ENCODE measurements at places on chromosomes 2 and 18. TPM values are rescaled to one million over a fixed set of nuclear protein-coding genes. Genes with fewer than 3 reads are reported as not detected.

GRCh38 chr2:9492927-9493326 lies 18.6 kb downstream of the IAH1 start:
- no peak for DNase-seq

Gene FAM237A
- not detected for total RNA-seq

GRCh38 chr2:119354860-119355259 lies 11.8 kb downstream of the C2orf76 start:
- no peak for DNase-seq

DNA sequence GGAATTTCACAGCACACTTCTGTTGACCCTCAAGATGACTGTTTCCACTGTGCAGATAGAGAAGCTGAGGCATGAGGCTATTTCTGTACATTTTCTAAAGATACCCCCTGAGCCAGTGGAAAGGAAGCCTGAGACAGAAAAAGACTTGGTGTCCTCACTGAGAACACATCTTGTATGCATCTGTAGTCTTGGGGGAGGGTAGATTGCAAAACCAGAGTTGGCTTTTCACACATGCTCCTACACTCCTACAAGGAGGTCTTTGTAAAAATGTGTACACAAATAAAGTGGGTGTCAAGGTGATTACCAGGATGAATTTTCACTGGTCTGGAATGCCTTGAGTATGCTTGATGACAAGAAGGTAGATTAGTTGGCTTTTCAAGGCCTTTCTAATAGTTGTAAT lies 98.0 kb downstream of the KCTD18 start:
- DNase-seq = no peak

Gene SLC4A5
- total RNA-seq = 5.2 TPM

Gene RIT2
- not detected for total RNA-seq

DNA sequence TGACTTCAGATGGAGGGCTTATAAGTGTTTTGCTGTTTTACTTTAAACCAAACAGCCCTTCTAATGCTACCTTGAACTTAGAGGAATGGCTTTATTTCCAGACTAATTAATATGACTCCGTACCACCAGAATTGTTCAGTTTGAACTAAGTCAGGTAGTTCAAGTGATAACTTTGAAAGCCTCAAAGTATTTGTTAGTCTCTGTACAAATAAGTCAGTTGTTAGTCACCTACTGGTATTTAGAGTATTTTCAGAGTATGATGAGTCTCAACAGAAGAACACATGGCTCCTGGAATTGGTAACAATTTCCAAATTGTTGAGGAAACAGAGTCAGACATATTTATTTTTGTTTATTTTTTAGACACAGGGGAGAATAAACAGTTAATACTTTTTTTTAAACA lies 381.8 kb upstream of the NRXN1 start:
- DNase-seq = no peak

DNA sequence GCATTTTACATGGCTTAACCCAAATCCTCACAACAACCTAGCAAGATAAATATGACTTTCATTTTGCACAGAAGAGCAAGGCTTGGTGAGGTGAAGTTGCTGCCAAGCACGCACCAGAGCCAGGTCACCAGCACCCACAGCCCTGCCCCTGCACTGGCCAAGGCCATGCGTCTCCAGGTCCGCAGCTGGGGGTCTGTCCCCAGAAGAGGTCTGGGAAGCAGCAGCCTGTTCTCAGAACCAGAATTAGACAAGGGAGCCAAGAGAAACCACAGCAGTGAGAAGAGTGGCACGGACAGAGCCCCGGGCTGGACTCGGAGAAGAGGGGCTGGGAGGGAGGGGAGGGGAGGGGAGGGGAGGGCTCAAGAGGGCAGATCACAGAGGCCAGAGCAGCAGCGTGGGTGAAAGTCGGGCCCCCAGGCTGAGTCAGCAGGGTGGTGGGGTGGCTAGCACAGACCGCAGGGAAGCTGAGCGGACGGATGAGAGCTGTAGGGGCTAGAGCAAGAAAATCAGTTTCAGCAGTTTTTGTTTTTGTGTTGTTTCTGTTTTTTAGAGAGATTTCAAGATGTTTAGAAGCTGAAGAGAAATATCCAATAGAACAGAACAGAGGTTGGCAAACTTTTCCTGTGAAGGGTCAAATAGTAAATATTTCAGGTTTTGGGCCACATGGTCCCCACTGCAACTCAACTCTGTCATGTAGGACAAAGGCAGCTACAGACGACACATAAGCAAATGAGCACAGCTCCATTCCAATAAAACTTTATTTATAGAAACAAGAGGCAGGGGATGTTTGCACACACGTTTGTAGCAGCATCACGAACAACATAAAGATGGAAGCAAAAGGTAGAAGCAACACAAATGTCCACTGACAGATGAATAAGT lies 7.4 kb upstream of the MTERF4 start:
- no peak for DNase-seq

DNA sequence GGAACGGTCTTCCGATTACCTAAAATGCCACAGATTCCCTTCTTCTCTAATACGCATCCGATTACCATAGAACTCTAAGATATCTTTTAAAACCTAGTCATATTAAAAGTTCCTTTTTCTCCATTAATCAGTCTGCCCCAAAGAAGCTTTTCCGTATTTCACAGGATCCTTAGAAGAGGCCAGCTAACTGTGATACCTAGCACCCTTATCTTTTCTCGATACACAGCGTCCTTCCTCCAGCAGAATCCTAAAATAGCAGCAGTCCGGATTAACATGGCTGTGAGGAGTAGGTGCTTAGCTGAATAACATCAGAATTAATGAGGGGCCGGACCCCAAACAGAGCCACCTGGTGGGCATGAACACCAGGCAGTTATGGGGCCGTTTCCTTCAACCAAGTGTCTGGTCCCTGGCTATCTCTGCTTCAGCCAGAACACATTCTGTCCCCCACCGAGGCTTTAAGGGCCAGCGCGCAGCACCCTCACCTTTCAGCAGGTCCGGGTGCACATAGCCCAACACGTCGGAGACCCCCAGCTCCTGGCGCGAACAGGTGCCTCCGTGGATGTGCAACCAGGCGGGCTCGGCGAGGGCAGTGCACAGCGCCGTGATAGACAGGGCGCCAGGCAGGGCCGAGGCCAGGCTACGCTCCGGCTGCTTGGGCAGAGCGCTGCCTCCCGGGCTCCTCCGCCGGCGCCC lies 995 bp downstream of the TMEM127 start:
- peak; percentile 77 for DNase-seq

DNA sequence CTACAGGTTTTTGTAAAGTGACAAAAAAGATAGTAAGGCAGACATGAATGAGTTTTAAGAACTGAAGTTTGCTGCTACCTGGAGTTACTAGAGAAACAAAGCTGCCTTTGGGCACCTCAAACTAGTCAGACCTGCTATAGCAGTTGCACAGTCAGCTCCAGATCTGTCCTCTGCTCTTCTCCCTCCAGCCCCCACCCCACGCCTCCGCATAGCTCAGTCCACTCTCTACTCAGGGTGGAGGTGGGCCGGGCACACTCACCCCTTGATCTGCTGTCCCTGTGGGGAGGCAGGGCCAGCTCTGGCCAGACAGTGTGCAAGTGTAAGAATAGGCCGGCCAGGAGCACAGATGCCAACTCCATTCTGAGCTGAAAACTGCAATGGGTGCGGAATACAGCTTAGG lies 4.1 kb downstream of the SERTAD2 start:
- DNase-seq = peak; percentile 62

- DNase-seq = no peak
Measured at GRCh38 chr2:96241227-96241626, 24.6 kb downstream of the TMEM127 start.

Gene ADAM23
- total RNA-seq = 1.0 TPM

Gene HK2
- total RNA-seq = 8.6 TPM

DNA sequence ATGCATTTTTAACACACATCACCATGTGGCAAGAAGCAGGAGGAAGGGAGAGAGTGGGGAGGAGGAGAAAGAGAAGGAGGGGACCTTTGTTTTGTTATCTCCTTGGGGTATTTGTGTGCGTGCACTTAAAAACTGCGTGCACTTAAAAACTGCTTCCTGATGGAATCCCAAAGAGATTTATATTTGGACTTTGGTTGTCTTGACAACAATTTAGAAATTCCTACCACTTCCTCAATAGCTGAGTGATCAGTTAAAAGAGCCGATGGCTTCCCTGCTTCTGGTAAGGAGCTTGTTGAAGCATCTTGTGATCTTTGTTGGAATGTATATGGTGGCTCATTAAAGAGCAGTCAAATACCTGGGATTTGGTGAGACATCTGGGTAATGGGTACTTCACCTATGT lies 4.5 kb downstream of the RAB31 start:
- no peak for DNase-seq

GRCh38 chr2:60794271-60794863 lies 38.3 kb downstream of the PAPOLG start:
- DNase-seq = no peak

- no peak for DNase-seq
Measured at GRCh38 chr2:9430316-9431293, 7.2 kb downstream of the CPSF3 start.

DNA sequence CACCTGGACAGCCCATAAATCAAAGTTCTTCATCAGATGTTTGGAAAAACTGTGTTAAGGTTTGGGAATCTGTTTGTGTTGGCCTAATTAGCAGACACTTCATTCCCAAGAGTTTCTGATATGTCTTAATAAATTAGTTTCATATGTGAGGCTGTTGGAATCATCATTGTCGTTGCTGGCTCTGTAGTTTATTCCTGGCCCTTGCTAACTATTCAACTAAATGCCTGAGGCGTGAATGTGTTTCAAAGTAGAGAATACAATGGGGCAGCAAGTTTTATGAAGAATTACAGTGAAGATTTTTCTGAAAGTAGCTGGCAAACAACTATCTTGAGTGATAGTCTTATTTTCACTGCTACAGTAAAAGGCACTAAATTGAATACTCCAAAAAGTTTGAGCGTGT lies 141.1 kb downstream of the PARD3B start:
- DNase-seq = no peak

GRCh38 chr2:37588316-37588777 lies 83.1 kb downstream of the CDC42EP3 start:
- no peak for DNase-seq

DNA sequence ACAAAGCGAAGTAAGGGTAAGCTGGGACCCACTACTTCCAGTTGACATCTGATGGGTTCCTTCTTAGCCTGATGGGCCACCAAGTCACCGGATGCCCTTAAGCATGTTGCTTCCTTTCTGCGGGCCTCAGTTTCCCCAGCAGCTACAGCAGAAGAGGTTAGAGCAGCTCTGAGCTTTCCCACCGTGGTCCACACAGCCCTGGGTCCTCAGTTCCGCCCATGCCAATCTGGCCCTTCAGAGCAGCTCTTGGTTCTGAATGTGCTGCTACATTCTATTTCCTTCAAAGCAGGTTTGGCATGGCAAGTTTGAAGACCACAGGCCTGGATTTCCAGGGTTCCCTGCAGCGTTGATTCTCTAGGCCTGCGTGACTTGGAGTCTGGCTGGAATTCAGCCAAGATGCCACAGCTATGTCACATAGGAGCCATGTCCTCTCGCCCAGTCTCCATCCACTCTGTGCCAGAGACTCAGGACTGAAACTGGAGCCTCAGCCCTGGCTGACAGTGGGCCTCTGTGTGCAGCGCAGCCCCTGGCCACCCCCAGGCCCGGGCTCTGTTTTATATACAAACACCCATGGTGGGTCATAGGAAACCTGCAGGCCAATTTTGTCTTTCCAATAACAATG lies 79.6 kb downstream of the TFCP2L1 start:
- peak; percentile 43 for DNase-seq

Gene POTEJ
- not detected for total RNA-seq

- DNase-seq = peak; percentile 92
Measured at GRCh38 chr18:76491776-76492668, 3.0 kb downstream of the ZNF516 start.

GRCh38 chr2:121897335-121897970 lies 142.0 kb downstream of the TSN start:
- no peak for DNase-seq

DNA sequence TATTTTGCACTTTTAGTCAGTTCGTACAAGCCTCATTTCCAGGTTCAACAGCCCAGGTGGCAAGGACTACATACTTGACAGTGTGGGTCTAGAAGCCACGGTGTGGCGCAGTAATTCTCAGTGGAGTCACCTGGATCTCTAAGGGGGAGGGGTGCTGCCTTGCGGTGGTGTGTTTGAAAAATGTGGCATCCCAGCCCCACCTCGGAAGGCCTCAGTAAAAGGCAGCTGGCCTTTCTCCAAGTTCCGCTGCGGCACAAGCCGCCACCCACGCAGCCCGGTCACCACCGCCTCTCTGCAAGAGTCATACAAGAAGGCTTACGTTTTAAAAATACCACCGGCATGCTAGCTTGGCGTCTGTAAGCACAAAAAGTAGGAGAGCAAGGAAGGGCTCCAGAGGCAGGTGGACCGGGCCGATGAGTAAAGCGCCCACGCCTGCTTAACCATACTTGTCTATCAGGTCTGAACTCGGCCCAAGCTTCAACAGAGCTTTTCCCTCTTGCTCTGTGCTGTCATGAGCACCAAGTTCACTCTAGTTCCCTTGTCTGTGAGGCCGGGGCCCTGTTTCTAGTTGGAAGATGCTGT lies 49.5 kb downstream of the SPRED2 start:
- DNase-seq = peak; percentile 92

Gene SKOR2
- not detected for total RNA-seq

GRCh38 chr2:102880731-102881130 lies 118.9 kb downstream of the TMEM182 start:
- DNase-seq = no peak

Gene CYP27C1
- total RNA-seq = 0.35 TPM

Gene TSPYL6
- not detected for total RNA-seq

DNA sequence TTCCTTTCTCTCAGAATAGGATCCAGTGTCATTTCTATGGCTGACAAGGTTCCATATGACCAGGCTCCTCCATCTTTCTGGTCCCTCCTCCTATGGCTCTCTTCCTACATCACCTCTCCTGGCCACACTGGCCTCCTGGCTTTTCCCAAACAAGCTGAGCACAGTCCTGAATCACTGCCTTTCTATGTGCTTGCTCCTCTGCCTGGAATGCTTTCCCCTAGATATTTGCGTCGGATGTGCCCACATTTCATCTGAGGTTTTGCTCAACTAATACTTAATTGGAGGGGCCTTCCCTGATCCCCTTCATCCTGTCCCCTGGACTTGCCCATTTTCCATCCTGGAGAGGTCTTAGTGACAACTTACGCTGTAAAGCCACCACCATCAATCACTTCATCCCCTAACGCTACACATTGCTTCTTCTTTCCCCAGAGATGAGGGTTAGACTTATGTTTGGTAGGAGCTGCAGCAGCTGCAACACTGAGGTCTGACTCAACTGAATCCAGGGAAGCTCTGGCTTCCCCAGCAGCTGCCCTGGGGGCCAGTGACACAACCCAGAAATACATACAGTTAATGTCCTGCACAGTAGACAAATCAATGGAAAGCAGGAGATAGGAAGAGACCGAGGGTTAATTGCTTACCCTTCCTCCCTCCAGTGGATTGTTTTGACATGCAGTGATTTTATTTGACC lies 42.9 kb downstream of the QPCT start:
- DNase-seq = no peak

Gene FAM110C
- total RNA-seq = 48.7 TPM

GRCh38 chr18:51234117-51235008 lies 36.9 kb upstream of the MEX3C start:
- no peak for DNase-seq

DNA sequence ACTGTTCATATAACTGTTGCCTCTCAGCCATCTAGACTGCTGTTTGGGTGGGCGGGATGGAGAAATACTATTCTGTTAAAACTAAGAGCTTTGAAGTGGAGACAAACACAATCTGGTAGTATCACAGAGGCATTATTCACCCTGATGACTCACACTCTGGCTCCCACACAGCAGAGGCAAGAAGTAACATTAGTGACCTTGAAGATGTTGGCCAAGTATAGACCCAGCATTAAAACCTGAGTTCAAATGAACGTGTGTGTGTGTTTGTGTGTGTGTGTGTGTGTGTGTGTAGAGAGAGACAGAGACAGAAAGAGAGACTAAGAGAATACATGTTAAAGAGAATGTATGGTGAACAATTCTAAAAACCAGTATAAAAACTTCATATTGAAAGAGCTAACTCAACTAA lies 22.5 kb upstream of the ACVR1 start:
- no peak for DNase-seq

Gene PRADC1
- 16.1 TPM for total RNA-seq

Gene RFX8
- total RNA-seq = 0.28 TPM
